T follicular helper cell (primary cell): ENCODE measurements at places on chromosomes 2 and 18.

- DNase-seq: no peak
Measured at GRCh38 chr2:28142386-28142785, 250.3 kb upstream of the FOSL2 start.

- no peak for DNase-seq
Measured at GRCh38 chr18:49639643-49640391, 78.0 kb downstream of the LIPG start.

DNA sequence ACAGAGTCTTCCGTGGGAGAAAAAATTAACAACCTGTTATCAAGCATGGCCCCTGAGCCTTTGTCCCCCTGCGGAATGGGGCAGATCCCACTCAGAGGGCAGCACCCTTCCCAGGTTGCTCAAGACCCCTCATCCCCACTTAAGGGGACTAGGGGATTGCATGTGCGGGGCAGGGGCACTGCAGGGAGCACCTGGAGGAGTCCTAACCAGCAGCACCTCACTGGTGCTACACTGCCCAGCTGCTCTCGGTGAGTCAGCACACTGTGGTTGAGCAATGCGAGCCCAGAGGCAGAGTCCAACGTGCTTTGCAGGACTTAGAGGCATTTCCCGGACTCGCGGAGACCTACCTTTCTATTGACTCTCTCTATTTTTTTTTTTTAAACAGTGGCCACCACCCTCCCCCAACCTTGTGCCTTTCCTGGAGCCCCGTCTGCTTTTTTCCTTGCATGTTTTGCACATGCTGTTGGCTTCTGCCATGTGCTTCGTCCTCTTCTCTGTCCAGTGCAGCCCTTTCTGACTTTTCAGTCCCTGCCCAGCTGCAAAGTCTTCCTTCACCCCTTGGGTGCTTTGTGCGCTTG is 74.0 kb downstream of the IL1R2 start:
- no peak for DNase-seq

DNA sequence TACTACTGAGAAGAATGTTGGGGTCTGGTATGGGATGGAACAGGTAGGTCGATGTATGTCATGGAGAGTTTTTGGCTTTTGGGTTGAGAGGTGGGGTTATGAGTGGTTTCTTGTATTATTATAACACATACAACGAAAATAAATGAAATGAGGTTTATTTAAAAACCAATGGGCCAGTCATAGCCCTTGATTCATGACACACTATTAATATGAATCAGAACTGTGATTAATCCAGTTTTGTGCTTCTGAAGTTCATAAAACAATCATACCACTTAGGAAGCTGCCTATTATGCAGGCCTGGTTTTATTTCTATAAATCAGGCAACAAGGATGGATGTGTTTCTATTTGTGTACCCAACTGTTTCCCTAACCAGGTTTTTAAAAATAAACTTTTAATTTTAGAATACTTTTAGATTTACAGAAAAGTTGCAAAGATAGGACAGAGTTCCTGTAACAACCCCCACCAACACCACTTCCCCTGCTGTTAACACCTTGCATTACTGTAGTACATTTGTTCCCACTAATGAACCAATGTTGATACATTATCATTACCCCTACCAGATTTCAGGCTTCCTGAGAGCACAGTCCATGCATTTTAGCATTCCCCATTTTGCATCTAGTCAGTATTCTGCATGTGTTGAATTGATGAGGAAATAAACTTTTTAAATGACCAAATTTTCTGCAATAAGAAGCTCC is 37.5 kb upstream of the NCOA1 start:
- no peak for DNase-seq

- DNase-seq: peak; percentile 5
Measured at GRCh38 chr2:230254152-230254881, 28.8 kb downstream of the SP140 start.

- DNase-seq: no peak
Measured at GRCh38 chr2:74741629-74742028, 87.6 kb downstream of the SEMA4F start.

- no peak for DNase-seq
Measured at GRCh38 chr2:230805353-230806017, 59.3 kb upstream of the ITM2C start.

DNA sequence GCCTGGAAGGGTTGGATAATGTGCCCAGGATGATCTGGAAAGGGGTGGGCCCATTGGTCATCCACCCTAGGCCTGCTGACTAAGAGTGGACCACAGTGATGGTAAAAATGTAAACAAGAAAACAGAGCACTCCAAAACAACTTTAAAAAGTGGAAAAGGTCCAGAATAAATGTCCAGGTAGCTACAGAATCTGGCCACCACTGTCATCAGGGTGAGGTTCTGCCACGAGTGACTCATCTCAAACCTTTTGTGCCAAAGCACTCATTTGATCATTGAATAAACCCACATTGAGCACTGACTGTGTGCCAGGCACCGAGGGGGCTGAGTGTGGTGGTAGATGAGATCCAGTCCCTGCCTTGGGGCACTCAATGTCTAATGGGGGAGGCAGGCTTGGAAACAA is 64.9 kb downstream of the EMX1 start:
- no peak for DNase-seq
